ENCODE measurements at places on chromosomes 3 and 15.

DNA sequence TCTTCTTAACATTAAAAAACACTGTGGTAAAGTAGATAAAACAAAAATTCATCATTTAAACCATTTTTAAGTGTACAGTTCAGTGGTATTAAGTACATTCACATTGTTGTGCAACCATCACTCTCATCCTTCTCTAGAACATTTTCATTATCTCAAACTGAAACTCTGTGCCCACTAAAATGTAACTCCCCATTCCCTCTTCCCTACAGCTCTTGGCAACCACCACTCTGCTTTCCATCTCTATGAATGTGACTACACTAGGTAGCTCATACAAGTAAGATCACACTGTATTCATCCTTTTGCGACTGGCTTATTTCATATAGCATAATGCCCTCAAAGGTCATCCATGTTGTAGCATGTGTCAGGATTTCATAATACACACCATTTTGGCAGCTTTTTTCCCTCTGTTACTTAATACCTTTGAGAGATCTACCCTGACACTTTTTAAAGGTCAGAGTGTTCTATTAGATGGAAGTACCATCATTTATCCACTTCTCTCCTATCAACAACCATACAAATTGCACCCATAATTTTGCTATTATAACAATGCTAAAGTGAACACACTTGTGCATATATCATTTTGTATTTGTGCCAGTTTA lies 42.9 kb upstream of the FRMD4B start:
- no peak for DNase-seq

GRCh38 chr15:90019611-90020010 lies 18.5 kb downstream of the ZNF710 start:
- DNase-seq: no peak

DNA sequence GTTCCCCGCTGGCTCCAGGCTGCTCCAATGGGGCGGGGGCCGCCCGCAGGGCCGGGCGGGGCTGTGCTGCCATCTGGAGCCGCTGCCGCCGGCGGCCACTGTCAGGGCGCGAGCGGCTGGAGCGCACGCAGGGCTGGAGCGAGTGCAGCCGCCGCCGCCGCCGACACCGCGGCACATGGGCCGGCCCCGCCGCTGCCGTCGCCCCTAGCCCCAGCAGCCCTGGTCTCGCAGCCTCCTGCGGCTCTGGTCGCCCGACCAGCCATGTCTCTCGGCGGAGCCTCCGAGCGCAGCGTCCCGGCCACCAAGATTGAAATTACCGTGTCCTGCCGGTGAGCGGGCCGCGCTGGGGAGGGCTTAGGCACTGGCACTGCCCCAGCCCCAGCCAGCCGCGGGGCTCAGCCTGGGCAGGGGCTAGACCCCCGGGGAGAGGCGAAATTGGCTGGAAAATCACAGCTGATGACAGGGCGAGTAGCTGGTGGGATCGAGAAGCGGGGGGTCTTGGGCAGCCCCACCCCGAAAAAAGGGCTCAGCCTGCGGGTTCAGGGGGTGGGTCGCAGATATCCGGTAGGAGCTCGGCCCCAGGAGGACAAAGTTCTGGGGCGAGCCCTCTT lies at the start of gene CPNE9:
Gene CPNE9, plus strand, starts transcription at position 98 of the 611 bp plus-strand sequence. Its CDS starts 164 bp downstream, at position 262.
- no peak for DNase-seq

DNA sequence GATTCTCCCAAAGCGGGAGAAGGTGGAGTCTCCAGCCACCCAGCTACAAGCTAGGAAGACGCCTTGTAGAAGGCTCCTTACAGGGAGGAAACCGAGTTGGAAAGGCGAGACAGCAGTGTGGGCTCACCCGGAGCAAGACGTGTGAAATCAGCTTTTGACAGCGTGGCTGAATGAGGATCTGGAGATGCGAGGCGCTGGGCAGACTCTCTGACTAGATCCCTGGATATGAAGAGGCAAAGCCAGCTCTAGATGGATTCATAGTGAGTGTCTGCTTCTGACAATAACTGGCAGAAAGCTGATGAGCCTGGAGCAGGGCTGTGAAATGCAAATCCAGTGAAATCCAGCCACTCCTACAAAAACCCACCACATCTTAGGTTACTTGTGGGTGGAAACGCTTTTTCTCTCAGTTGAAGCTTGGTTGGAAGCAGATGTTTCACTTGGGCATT lies 41.0 kb downstream of the GOLGA6A start:
- DNase-seq: no peak

DNA sequence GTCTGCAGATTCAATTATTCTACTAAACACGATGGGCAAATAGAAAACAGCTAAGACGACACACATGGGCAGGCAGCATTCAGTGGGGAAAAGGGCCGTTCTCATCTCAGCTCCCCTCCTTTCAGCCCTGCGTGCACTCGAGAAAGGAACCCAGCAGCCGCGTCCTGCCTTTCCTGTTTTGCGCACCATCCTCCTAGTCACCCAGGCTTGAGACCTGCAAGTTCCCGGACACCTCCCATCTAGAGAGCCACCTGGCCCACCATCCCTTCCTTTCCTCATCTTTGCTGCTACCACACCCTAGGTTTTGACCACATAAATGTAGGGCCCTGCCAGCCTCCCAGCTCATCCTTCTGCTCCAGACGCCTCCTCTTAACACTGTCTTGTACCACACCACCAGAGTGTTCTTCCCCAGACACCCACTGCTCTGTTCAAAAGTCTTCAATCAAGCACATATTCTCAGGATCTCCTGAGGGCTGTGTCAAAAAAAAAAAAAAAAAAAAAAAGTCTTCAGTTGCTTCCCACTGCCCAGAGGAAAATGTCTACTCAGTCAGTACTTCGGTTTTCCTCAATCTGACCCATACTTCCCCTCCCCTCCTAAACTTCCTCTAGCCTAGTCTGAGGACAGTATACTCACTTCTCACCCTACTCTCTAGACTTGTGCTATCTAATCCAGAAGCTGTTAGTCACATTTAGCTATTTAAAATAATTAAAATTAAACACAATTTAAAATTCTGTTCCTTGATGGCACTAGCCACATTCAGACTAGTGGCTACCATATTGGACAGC lies 182.0 kb downstream of the STT3B start:
- DNase-seq: no peak

GRCh38 chr3:39286771-39287170 lies 6.9 kb upstream of the CX3CR1 start:
- DNase-seq: no peak

GRCh38 chr15:70531576-70531975 lies 231.8 kb downstream of the UACA start:
- DNase-seq: no peak

DNA sequence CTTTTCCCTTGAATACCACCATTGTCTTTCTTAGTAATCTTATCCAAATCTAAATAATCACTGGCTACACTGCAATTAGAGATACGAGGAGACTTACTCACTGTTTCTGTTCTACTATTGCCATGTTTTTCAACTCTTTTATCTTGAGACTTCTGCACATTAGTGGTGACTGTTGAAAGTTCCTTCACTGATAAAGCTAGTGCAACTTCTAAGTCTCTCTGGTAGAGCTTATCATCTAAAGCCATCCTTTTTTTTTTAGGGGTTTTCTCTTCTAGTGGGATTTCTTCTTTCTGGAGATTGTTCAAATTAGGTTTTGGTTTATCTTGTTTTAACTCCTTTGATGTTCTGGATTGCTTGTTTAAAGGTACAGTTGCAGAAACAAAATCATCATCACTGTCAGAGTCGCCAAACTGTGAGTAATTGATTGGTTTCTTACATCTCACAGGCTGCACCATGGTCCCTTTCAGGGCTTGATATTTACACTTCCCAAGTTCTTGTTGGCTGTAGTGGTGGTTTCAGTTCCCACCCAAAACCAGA lies 37.7 kb downstream of the NCK1 start:
- DNase-seq: no peak

DNA sequence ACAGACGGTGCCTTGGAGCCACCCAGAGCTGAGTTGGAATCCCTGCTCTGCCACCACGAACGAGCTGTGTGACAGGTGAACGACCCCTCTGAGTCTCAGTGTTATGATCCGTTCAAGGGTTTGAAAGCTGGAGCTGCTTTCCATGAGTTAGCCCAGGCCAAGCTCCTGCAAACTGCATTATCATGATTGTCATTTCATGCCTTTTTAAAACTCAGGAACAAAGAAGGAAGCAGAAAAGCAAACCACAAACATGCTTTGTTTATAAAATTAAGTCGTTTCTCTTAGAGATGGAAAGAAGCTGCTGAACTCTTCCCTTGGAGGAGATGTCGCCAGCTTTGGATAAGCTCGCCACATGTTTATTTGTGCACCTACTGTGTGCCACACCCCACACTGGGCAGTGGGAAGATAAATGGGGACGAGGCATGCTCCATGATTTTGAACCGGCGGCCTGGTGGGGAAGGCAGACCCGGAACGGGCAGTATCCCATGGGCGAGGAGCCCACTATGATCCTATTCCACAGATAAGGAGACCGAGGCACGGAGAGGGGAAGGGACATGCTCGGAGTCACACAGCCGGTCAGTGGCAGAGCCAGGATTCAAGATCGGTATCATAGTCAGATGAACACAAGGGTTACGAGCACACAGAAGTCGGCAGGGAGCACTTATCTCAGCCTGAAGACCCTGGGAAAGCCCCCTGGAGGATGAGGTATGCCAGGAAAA lies 15.9 kb downstream of the HRH1 start:
- no peak for DNase-seq

Data from NCI-H1694 (cell line).